ENCODE measurements at places on chromosomes 2 and 18.

DNA sequence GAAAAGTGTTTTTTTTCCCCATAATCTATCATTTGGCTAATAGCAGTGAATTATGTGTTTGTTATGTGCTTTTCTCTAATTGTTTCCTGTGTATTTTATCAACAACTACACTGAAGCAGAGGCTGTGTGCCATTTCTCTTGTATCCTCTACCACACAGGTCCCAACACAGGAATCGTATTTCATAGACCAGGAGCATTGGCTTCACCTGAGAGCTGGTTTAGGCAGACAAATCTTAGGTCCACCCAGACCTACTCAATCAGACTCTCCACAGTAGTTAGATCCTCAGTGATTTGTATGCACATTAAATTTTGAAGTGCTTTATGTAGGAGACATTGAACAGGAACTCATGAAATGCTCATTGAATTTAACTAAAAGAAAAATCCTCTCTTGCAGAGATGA, 109.2 kb downstream of the FSHR start:
- no peak for DNase-seq

DNA sequence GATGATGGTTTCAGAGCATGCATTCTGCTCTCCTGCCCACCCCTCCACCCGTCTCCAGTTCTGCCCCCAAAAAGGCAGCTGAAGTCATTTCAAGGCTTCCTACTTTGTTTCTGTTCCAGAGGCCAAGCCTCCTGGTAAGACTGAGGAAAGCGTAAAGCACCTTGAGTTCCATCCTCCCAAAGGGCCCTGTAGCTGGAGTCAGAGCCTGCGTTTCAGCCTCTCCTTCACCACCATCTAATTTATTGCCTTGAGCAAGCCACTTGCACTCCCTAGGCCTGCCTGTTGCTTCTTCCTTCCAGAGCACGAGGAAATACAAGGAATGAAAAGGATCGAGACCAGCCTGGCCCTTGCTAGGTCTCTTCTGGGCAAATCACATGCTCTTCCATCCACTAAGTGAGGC, 244.2 kb upstream of the RAB12 start:
- no peak for DNase-seq

DNA sequence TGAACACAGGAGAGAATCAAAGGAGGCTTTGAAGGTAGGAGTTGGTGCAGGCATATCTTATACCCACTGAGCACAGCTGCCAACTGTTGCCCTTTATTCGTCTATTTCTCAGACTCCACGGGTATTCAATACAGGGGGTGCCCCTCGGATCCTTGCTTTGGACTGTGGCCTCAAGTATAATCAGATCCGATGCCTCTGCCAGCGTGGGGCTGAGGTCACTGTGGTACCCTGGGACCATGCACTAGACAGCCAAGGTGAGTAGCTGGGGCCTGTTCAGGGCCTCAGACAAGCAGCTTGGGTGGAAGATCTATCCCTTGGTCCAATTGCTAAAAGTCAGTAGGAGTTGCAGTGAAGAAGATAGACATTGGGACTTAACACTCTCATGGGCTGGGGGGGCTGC, 5.2 kb downstream of the CAD start:
- no peak for DNase-seq

GRCh38 chr2:210519594-210519993, 36.8 kb upstream of the CPS1 start:
- no peak for DNase-seq
